ENCODE measurements at places on chromosomes 12 and 14.

- DNase-seq, result no peak
These were observed 97.5 kb downstream of the ZFP36L1 start for GRCh38 chr14:68695326-68695768.

GRCh38 chr12:52213564-52214420 is 19.3 kb upstream of the KRT7 start:
- peak; percentile 27 for DNase-seq

GRCh38 chr14:89458713-89459420 is 41.8 kb upstream of the FOXN3 start:
- DNase-seq, result no peak

DNA sequence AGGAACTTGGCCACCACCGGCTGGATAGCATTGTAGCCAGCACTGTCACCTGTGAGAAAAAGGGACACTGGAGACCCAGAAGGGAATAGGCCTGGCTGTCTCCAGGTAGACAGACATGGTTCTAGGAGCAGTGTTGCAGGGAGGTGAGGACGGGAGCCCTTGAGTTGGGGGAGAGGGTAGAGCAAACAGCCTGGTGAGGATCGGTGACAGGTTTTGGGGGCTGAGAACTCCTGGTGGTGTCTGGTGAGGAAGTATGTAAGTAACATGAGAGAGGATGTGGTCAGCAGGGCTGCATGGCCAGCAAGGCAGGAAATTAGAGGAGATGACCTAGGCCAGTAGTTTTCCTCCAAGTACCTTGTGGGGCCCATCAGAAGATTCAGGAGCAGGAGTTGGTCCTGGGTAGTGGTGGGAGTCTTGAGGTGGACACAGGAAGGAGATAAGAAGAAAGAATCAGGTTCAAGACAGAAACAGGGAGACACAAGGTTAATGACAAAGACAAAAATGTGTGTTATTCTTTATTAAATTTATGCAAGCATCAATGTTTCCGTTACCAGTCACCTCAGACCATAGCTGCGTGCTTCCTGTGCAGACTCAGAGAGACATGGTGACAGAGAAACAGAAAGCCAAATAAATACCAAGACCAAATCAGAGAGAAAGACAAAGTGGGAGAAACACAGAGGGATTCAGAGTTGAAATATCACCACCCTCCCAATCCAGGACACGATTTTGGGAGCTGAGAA is at the start of gene ARHGAP9:
Gene ARHGAP9 (minus strand): TSS at position 491 of the 740 bp plus-strand sequence. CDS start 460 bp downstream, at position 31.
- no peak for DNase-seq

Measured in activated T-helper 1 cell treated with Interleukin-2 at 50 U/mL for 16 hours (primary cell).